Breast epithelium (tissue), 4 donors: ENCODE measurements at places on chromosomes 6 and 20. TPM values are rescaled to one million over a fixed set of nuclear protein-coding genes. Genes with fewer than 3 reads are reported as not detected.
A peak's percentile ranks its signal among the peaks of the same experiment; 100 is the strongest.

DNA sequence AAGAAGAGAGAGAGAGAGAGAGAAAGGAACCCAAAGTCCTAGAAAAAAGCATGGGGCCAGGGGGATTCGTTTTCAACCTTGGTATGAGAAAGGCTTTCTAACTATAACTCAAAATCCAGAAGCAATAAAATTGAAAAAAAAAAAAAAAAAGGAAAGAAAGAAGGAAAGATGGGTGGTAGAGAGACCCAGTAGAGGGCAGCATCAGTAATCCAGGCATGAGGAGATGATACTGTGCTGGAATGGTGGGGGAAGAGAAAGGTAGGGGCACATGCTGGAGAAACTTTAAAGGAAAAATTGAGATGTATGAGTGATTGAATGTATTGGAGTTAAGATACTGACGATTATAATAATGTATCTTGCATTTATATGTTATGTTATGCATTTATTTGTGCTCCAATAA is 1040.7 kb upstream of the FLRT3 start:
- no peak for DNase-seq

- no peak for DNase-seq
These were observed 76.2 kb downstream of the TCP11 start for GRCh38 chr6:35064757-35065440.

The ROS1 gene
- under 0.01 TPM for total RNA-seq

DNA sequence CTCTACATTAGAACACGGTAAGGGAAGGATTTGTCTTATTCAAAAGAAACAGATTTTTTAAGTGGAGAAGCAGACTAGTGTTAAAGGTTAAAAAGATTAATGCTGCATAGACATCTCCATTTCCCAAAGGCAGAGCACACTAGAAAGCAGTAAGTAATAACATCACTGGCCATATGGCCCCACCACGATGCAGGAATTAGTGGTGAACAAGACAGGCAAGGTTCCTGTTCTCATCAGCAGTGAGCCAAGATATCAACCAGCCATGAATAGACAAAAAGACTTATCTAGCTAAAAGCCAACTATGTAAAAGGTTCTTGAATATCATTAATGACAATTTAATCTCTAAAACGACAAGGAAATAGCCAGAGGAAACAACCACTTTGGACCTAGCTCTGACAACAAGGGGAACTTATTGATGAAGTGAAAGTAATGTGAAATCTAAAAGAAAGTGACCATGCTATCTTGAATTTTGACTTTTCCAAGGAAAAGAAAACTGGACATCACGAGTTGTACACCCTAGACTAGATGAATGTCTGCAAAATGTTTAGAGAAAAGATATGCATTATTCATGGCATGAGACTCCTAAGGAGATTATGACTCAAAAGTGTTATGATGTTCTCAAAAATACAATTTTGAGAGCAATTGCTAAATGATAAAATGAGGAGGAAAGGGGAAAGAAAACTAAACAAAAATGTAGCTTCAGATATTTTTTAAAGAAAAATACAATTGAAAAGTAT is 157.9 kb upstream of the STXBP5 start:
- DNase-seq, result no peak

The SHLD1 gene
- total RNA-seq, result 6.6 TPM

GRCh38 chr6:14455427-14455826 is 337.9 kb downstream of the CD83 start:
- no peak for DNase-seq

- DNase-seq, result no peak
These were observed 126.5 kb downstream of the TSHZ2 start for GRCh38 chr20:53098621-53099020.

The TRDN gene
- total RNA-seq, result 0.96 TPM

DNA sequence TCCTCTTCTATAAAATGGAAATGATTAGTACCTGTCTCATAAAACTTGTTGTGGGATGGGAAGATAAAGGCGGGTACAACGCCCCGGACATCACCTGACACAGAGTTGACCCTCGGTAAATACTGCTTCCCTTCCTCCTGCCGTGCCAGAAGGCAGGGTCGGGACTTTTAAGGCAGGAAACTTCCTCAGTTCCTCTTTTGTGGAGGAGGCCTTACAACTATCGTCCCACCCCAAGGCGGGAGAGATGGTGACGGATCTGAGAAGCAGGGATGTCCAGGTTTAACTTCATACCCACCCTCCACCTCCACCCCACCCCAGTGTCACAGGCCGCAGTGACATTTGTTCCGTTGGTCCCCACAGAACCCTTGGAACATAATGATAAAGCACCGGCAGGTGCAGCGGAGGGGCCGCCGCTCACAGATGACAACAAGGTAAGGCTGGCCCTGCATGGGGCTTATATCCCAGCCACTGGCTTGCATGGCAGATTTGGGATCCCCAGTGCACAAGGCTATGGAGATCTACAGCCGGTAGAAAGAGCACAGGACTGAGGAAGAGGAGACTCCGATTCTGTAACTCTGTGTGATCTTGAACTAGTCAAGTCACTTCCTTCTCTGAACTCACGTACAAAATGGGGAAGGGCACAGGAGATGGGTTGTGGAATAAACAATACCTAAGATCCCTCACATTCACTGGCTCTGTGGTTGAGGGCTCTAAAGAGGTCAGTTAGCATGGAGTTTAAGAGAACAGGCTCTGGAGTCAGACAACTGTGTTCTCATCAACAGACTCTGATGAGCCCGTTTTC is 764 bp downstream of the DNTTIP1 start:
- no peak for DNase-seq

The TMEM151B gene
- 0.15 TPM for total RNA-seq

The POPDC3 gene
- 0.98 TPM for total RNA-seq

- DNase-seq, result no peak
These were observed 254.7 kb downstream of the SMOC2 start for GRCh38 chr6:168695701-168696100.

DNA sequence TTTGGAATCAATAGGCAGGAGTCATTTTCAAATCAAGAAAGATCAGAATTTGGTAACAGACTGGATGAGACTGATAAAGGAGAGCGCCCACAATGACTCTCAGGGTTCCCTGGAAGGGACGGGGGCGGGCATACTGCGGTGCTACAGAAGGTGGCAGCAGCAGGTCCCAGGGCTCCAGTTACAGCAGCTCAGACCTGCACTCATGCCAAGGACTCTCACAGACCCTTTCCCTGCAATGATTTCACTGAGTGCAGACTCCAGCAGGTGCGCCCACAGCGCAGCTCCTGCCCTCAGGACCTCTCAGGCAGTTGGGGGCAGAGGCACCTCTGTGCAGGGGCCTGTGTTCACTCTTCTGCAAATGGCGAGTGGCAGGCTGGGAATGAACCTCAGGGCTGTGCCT is 359.8 kb downstream of the ZFAND3 start:
- DNase-seq, result peak; percentile 33

The MAP3K5 gene
- 18.6 TPM for total RNA-seq

DNA sequence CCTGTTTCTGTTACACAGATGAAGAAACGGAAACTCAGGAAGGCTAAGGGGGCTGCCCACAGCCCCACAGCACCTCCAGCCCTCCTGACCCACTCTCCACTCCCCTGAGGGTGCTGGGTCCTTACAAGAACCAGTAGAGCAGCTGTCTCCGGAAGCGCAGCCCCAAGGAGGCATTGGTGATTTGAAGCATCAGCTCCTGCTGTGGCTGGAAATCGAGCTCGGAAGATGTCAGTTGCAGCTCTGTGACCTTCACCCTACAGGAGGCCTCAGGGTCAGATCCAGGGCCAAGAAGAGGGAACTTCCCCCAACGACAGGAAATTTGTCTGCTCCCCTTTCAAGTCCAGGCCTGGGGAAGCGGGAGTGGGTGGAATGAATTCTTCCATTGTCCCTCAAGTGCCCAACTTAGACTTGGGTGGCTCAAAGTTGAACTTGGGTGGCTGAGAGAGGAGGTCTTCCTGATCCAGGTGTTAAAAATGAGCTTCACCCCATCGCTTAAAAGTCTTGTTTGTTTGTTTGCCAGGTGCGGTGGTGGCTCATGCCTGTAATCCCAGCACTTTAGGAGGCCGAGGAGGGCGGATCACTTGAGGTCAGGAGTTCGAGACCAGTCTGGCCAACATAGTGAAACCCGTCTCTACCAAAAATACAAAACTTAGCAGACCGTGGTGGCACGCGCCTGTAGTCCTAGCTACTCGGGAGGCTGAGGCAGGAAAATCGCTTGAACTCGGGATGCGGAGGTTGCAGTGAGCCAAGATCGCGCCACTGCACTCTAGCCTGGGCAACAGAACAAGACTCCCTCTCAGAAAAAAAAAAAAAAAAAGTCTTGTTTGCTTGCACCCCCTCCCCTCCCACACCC is 1.9 kb downstream of the PLTP start:
- DNase-seq, result no peak

- DNase-seq, result no peak
These were observed 17.2 kb downstream of the SMPDL3A start for GRCh38 chr6:122806291-122806690.

The LIN28B gene
- not detected for total RNA-seq

The PXMP4 gene
- total RNA-seq, result 7.9 TPM

GRCh38 chr20:58709013-58709702 is 16.6 kb downstream of the NPEPL1 start:
- DNase-seq, result peak; percentile 10

DNA sequence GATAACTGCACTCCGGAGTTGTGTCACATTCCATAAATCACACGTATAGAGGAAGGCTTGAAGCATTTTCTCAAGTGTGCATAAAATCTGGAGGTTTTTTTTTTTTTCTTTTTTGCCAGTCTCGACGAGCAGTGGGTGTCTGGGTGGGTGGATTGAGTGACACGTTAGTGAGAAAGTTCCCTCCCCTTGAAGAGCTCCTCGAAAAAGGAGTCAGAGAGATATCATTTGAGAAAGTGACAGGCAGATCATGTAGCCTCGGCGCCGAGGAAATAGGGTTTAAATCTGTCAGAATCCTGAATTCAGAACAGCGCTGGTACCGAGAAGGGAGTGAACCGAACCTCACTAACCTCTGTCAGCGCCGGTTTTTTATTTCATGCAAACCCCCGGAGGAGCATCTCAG is 269.5 kb upstream of the ARID1B start:
- DNase-seq, result no peak

GRCh38 chr20:47698142-47698541 is 87.1 kb downstream of the SULF2 start:
- no peak for DNase-seq
